ENCODE measurements at places on chromosomes 13 and 19.
A peak's percentile ranks its signal among the peaks of the same experiment; 100 is the strongest.

DNA sequence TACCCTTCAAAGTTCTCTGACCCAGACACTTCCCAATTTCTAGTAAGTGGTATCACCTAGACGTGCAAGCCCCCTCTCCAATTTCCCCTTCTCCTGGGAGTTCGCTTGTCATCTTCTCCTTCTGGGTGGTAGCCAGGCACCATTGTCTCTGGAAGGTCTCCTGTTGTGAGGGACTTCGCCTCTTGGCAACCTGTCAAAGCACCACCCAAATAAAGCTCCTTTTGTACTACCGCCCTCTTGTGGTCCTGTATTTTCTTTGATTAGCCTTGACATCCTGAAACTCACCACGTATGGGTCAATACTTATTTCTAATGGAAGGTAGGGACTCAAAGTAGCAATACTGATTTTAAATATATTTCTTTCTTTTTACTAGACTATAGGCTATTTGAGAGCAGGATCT, 8.2 kb downstream of the GPC5 start:
- DNase-seq = no peak

- DNase-seq = no peak
Measured at GRCh38 chr13:47680748-47681147, 320.3 kb downstream of the SUCLA2 start.

GRCh38 chr19:1923319-1923718, 17.7 kb upstream of the CSNK1G2 start:
- DNase-seq = no peak

DNA sequence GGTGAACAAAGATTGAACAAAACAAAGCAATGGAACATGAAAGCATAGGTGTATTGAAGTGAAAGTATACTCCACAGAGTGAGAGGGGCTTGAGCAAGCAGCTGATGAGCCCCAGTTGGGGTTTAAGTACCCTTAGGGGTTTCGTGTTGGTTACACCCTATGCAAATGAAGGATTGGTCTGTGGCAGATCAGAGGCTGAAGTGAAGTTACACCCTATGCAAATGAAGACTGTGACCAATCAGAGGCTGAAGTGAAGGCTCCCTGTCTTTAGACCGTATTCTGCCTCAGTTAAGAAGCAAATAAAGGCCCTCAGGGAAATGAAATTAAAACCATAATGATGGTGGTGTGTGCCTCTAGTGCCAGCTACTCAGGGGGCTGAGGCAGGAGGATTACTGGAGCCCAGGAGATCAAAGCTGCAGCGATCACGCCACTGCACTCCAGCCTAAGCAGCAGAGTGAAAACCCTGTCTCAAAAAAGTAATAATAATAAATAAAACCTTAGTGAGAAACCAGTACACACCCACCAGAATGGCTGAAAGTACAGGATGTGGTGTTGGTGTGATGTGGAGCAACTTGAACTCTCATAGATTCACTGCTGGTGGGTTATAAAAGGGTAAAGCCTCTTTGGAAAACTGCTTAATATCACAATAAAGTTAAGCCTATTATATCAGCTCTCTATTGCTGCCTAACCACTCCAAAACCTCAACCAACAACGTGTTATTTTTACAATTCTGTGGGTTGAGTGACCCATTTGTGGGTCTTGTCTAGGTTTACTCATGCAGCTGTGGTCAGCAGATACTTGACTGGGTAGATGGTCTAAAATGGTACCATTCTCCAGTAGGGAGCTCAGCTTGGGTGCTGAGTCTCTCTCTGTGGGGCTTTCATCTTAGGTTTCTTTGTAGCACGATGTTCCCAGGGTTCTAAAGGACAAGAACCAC, 12.8 kb upstream of the UPF3A start:
- no peak for DNase-seq

GRCh38 chr13:32636711-32637110, 50.5 kb downstream of the PDS5B start:
- DNase-seq = no peak

DNA sequence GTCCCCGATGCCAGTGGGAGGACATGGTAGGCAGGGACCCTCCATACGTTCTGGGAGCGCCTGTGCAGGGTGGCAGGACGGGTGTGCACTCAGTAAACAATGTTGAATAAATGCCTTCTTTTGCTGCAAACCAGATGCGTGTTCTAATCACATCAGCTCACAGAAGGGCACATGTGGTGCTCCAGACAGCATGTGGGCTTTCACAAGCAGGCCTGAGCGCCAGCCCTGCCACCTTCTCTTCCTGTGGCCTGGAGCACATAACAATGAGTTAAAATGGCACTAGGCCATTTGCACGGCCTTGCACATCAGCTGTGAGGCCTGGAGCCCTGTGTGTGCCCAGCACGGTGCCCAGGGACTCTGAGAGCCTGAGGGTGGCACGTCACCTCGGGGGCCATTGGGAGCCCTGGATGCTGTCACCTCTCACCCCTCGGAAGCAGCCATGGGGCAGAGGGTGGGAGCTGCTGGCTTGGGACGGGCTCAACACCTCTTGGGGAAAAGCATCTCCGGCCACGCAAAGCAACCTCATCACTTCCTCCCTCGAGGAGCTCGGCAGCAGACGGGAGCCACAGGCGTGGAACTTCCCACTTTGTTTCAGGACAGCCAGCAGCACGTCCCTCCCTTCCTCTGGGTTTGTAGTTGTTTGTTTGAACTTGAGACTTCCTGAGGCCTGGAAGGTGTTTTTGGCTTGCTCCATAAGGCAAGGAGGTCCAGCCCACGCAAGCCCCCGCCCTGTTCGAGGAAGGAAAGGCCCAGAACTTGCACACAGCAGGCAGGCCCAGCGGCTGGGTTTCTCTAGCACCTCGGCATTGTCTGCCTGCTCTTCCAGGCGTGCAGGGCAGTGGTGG, 9.8 kb downstream of the MCF2L start:
- no peak for DNase-seq

- DNase-seq = no peak
Measured at GRCh38 chr19:14048443-14049153, 13.3 kb downstream of the PALM3 start.

- DNase-seq = peak; percentile 74
Measured at GRCh38 chr19:41376241-41376997, at the start of gene TMEM91. Gene TMEM91 (plus strand): TSS chr19:41376533. CDS start chr19:41378310, 1,777 bp downstream.

DNA sequence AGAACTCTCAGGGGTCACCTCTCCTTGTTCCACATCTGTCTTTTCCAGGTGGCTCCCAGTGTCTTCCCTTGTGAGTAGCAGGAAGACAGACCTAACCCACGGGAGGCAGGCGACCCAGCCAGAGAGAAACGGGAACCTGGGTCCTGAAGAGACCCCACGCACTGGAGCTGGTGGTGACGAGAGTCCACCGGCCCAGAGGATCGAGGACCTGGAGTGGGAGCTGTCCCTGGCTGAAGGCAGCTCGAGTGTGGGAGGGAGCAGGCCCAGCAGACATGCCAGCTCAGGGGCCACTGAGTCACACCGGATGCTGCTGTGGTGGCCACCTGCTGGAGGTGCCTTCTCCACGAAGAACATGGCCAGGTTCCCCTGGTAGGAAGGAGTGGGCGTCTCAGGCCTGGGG, 66.5 kb upstream of the ATP12A start:
- no peak for DNase-seq

GRCh38 chr13:72656357-72656756, 71.1 kb downstream of the MZT1 start:
- DNase-seq = no peak

- no peak for DNase-seq
Measured at GRCh38 chr19:2912306-2912705, 11.6 kb downstream of the ZNF57 start.

GRCh38 chr13:27419328-27419727, 5.1 kb upstream of the GTF3A start:
- no peak for DNase-seq

DNA sequence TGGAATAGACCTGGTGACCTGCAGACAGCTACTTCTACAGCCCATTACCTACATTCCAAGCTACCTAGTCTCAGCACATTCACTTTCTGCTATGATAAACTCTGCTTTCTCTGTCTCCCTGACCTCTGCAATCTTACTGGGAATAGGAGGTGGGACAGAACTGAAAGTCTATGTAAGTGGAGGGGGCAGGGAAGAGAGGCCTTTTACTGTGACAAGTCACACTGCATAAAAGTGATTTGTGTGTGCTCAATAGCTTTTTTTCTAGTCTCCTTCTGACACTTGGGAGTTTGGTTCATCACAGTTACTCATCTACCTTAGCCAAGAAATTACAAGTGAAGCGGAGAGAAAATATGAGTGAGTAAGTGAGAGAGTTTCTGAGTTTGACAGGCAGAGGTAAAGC, 322.4 kb downstream of the OLFM4 start:
- DNase-seq = no peak

DNA sequence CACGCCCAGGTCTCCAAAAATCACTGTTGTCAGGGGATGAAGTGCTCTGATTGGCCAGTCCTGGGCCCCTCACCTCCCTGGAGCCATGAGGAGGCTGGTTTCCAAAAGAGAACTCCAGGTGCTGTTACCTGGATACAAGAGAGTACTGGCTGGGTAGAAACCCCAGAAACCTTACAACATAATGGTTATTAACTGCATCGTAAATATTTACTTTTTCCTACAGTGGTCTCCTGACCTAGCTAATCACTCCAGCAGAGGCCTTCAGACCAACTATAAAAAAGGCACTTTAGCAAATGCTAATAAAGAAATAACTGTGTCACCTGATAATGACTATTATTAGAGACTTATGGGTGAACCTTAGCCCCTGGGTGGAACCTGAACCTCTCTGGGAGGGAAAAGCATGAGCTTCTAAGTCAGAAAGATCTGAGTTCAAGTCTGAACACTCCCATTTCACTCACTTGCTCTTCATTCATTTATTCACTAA, 1.5 kb upstream of the IGSF23 start:
- DNase-seq = no peak

Data from right kidney (tissue), 9 donors.